Activated naive CD8-positive, alpha-beta T cell treated with anti-CD3 and anti-CD28 coated beads, Interleukin-2, amount 10 ng/mL, durations not matched to agents 7 days and 5 days (primary cell): ENCODE measurements at places on chromosomes 4 and X. TPM values are rescaled to one million over a fixed set of nuclear protein-coding genes. Genes with fewer than 3 reads are reported as not detected.

DNA sequence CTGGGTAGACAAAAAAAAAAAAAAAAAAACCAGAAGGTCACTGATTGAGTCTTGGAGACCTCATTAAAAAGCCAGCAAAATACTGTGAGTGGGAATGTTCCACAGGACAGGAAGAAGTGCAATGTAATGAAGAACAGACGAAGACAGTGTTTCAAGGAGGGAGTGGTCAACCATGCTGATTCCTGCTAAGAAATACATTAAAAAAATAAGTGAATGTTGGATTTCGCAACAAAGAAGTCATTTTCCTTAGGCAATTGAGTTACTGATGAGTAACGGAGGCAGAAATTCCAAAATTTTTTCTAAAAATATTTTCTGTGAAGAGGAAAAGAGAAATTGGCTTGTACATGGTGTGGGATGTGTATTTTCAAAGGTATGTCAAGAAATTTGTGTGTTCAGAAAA is 94.3 kb upstream of the FAM47B start:
- no peak overlapping the region for H3K27ac ChIP-seq
- no peak for DNase-seq
- no peaks in the 10 kb centered on the region for H3K36me3 ChIP-seq
- H3K4me3 ChIP-seq: no peak overlapping the region
- no peaks in the 10 kb centered on the region for H3K4me1 ChIP-seq

DNA sequence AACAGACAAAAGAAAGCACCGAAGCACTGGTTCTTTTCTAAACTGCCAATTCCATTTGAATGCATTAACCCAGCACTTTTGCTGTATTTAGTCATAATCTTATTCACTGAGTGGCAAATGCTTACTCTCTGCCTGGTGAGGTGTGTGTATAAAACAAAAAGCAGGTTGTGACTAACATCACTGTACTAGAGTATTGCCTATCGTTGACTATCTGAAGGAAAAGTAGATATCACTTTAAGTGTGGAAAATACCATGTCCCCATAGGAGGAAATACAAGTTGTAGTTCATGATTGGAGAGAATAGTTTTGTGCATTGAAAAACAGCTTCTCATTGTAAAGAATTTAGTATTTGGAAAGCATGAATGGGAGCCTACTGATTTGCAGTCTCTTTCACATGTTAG is 2.7 kb downstream of the PDLIM5 start:
- no peak overlapping the region for H3K4me3 ChIP-seq
- peaks cover under 1% of the 10 kb centered on the region for H3K27me3 ChIP-seq
- H3K27ac ChIP-seq: no peak overlapping the region
- H3K4me1 ChIP-seq: peaks cover 15% of the 10 kb centered on the region

DNA sequence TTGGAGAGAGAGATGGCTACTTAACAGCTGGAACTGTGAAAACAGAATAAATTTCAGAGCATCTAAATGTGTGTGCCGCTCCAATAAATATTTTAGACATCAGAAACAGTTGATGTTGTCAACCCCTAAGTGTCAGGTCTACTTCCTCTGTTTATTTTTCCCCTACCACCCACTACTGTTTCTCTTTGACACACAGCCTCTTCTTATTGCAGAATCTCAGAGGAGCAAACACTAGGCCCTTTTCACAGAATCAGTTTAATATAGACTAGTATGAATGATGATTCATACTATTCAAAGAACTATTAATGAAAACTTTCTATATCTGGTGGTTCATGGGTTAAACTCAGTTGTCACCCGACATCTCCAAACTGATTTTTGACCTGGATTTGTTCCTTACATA is 33.9 kb downstream of the NAA11 start:
- H3K27me3 ChIP-seq: peaks cover 5% of the 10 kb centered on the region
- H3K36me3 ChIP-seq: no peaks in the 10 kb centered on the region
- no peak overlapping the region for H3K4me3 ChIP-seq

Gene TLR2
- total RNA-seq: 0.89 TPM

DNA sequence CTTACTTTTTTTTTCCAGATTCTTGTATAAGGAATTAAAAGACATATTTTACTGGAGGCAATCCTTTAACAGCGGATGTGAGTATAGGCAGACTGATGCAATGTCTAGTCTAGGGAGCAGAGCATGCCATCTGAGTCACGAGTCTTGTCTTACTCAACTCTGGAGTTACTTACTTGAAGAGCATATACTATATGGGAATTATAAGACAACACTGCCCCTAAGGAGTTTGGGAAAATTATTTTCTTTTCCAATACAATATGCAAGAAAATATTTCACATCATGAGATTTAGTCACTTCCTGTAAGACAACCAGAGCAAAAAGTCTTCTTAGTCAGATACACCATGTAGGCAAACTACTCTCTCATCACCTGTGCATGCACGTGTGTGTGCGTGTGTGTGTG is 537.3 kb upstream of the FTHL17 start:
- no peaks in the 10 kb centered on the region for H3K27me3 ChIP-seq
- no peaks in the 10 kb centered on the region for H3K36me3 ChIP-seq
- H3K4me1 ChIP-seq: no peaks in the 10 kb centered on the region
- H3K27ac ChIP-seq: no peak overlapping the region

DNA sequence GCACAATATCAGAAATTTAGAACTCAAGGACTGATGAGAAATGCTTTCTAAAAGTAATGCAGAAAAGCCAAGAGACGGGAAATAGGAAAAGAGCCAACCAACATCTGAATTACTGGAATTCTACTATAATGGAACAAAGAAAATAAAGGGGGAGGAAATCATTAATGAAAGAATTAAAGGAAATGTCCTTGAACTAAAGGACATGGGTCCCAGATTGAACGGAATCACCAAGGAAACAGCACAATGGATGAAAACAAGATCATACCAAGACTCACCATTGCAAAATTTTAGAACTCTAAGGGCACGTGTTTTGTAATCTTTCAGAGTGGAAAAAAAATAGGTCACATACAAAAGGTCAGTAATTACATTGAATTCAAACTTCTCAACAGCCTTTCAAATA is 35.9 kb downstream of the HPGDS start:
- no peak overlapping the region for H3K4me3 ChIP-seq
- H3K27me3 ChIP-seq: no peaks in the 10 kb centered on the region
- no peaks in the 10 kb centered on the region for H3K36me3 ChIP-seq
- H3K4me1 ChIP-seq: no peaks in the 10 kb centered on the region

Gene STARD8
- total RNA-seq: 0.85 TPM

- H3K27me3 ChIP-seq: no peaks in the 10 kb centered on the region
- DNase-seq: no peak
- H3K4me3 ChIP-seq: peak overlapping the region; percentile 69
- H3K4me1 ChIP-seq: peaks cover 34% of the 10 kb centered on the region
- peak overlapping the region; percentile 93 for H3K27ac ChIP-seq
Measured at GRCh38 chrX:20452487-20452886, 185.8 kb upstream of the RPS6KA3 start.

- peaks cover 14% of the 10 kb centered on the region for H3K27me3 ChIP-seq
- no peaks in the 10 kb centered on the region for H3K4me1 ChIP-seq
Measured at GRCh38 chrX:1105671-1106419, 106.6 kb downstream of the CRLF2 start.

Gene EMCN
- total RNA-seq: not detected

DNA sequence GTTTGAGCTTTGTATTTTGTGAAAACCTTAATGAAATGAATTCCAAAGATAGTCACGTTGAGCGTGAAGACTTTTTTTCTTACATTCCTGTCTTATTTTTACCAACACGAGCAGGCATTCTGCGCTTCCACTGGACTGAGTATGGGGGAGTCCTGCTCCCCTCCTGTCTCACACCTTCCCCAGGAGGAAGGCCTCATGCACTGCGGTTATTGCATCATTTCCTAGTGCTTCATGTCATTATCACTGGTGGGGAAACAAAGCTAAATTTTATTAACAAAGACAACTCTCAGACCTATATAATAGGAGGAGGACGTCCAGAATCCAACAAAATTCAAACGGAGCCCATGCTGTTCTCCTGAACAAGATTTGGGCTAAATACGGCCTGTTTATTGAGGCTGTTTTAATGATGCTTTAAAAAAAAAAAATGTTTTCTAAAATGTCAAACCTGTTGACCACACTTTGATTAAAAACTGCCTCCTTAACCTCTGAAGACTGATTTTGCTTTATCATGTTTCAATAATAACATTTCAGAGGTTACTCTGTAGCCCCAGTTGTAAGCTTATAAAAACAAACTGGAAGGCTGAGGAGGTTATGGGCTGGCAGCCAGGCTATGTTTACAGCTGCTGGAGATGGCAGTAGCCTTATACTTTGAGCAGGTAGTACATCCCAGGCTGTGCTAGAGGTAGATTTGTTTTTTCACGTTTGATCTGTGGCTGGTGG is 118.0 kb downstream of the SOWAHB start:
- H3K27me3 ChIP-seq: no peaks in the 10 kb centered on the region
- no peak for DNase-seq
- peaks cover 2% of the 10 kb centered on the region for H3K36me3 ChIP-seq
- H3K27ac ChIP-seq: no peak overlapping the region
- peaks cover 5% of the 10 kb centered on the region for H3K4me1 ChIP-seq

GRCh38 chrX:120840827-120841226 is 34.8 kb downstream of the CT47B1 start:
- no peaks in the 10 kb centered on the region for H3K4me1 ChIP-seq
- no peak overlapping the region for H3K27ac ChIP-seq
- no peaks in the 10 kb centered on the region for H3K27me3 ChIP-seq
- H3K36me3 ChIP-seq: no peaks in the 10 kb centered on the region
- H3K4me3 ChIP-seq: no peak overlapping the region

GRCh38 chrX:154436983-154437752 is at the start of gene GDI1:
Gene GDI1 (plus strand): TSS chrX:154437154. CDS start chrX:154437255, 101 bp downstream.
- H3K27me3 ChIP-seq: no peaks in the 10 kb centered on the region
- H3K4me1 ChIP-seq: peaks cover 15% of the 10 kb centered on the region
- no peaks in the 10 kb centered on the region for H3K36me3 ChIP-seq
- H3K27ac ChIP-seq: peak within 1 kb of the TSS; percentile 89
- DNase-seq: peak; percentile 79

DNA sequence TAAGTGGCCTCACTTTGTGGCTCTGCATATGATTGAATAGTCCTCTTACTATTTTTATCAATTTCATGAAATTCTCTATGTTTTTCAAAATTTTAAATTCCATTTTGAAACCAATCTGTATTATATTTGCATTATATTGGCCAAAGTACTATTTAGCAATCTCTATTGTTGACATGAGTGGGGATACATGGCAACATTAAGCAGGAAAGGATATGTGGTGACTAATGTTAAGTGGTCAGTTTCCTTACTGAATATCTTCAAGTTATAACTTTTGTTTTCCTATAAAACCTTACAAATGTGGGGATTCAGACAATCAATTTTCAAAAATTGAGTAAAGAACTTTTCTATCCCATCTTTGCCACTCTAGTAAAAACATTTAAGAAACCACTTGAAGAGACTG is 10.2 kb downstream of the BBS7 start:
- DNase-seq: no peak
- H3K27ac ChIP-seq: no peak overlapping the region
- peaks cover 2% of the 10 kb centered on the region for H3K4me1 ChIP-seq
- H3K4me3 ChIP-seq: no peak overlapping the region

DNA sequence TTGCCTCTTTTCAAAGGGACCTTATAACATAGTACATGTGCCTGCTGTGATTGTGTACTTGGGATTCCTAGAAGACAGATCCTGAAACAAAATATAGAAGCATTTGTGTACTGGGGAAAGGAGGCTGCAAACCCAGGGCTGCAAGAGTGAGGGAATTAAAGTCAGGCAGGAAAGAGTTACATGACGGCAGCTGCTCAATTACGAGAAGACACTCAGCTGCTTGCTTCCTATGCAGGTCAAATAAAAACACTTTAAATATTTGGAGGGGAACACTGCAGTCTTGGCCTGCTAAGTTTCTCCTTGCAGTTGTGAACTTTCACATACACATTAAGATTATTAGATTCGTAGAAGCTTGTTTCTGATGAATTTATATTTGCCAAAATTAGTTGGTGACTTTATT is 191.9 kb upstream of the CXCL13 start:
- no peak overlapping the region for H3K4me3 ChIP-seq
- H3K27me3 ChIP-seq: peaks cover 19% of the 10 kb centered on the region
- DNase-seq: no peak
- no peaks in the 10 kb centered on the region for H3K36me3 ChIP-seq

DNA sequence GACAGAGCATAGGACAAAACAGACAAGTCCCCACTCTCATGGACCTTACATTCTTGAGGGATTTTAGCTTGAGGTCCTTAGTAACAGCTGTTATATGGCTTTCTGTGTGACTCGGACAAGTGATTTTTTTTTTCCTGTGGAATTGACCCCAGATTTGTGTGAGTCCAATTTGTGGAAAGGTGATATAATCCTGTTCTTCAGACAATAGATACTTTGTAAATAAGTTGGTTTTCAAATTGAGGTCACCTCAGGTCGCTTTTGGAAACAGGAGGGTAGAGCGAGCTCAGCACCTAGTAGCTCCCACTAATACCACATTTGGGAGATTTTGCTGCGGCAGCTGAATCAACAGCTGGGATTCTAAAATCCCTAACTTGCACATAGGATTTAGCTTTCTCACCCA is 1008.8 kb downstream of the ADGRL3 start:
- no peak overlapping the region for H3K4me3 ChIP-seq
- no peak for DNase-seq
- no peak overlapping the region for H3K27ac ChIP-seq
- H3K4me1 ChIP-seq: no peaks in the 10 kb centered on the region
- H3K27me3 ChIP-seq: no peaks in the 10 kb centered on the region

Gene ZFP92
- 1.2 TPM for total RNA-seq

DNA sequence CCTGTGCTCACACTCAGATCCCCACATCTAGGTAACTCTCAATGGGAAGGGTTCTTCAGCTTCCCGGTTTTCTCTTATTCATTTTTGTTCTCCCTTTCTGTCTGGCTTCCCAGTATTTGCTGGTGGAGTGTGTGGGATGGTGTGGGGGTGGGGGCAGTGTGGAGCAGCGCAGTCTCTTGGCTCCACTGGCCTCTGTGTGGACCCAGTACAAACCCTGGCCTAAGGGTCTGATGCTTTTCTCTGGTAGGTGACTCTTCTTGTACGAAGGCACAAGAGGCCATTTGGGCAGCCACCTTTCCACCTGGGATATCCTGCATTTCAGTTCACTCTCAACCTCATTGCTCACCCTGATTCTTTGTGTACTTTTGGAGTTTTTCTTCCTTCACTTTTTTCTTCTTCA is 71.3 kb downstream of the NBDY start:
- H3K27me3 ChIP-seq: no peaks in the 10 kb centered on the region
- DNase-seq: no peak
- peaks cover 41% of the 10 kb centered on the region for H3K4me1 ChIP-seq

- no peak for DNase-seq
- peak overlapping the region; percentile 81 for H3K4me3 ChIP-seq
- no peaks in the 10 kb centered on the region for H3K27me3 ChIP-seq
Measured at GRCh38 chrX:40933132-40933705, 152.0 kb upstream of the USP9X start.

DNA sequence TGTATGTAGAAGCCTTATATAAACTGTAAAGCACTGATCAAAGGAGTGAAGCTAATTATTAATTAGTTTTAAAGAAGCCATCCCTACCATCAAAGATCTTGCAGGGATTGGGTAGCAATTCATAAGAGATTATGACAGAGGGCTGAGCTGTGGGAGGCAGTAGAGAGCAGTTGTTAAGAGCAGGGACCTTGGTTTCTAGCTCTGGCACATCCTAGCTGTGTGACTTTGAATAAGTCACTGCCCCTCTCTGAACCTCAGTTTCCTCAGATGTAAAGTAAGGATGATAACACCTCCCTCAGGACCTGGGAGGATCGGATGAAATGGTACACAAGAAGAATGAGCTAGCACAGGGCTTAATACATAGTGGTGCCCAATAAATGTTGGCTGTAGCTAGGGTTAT is 45.4 kb downstream of the APLN start:
- no peaks in the 10 kb centered on the region for H3K36me3 ChIP-seq
- peaks cover 8% of the 10 kb centered on the region for H3K4me1 ChIP-seq
- no peak overlapping the region for H3K4me3 ChIP-seq
- H3K27ac ChIP-seq: no peak overlapping the region
- peaks cover 3% of the 10 kb centered on the region for H3K27me3 ChIP-seq

GRCh38 chr4:169340834-169341233 is 70.1 kb upstream of the SH3RF1 start:
- peaks cover 3% of the 10 kb centered on the region for H3K27me3 ChIP-seq
- H3K36me3 ChIP-seq: no peaks in the 10 kb centered on the region
- DNase-seq: no peak
- H3K27ac ChIP-seq: no peak overlapping the region
- H3K4me1 ChIP-seq: no peaks in the 10 kb centered on the region
